Upper lobe of left lung (tissue), 6 donors: ENCODE measurements at places on chromosomes 7 and 10.

GRCh38 chr10:8033812-8034465 is 20.5 kb upstream of the GATA3 start:
- peaks cover 3% of the 10 kb centered on the region for H3K27me3 ChIP-seq
- DNase-seq = peak; percentile 78
- peaks cover 18% of the 10 kb centered on the region for H3K4me1 ChIP-seq

DNA sequence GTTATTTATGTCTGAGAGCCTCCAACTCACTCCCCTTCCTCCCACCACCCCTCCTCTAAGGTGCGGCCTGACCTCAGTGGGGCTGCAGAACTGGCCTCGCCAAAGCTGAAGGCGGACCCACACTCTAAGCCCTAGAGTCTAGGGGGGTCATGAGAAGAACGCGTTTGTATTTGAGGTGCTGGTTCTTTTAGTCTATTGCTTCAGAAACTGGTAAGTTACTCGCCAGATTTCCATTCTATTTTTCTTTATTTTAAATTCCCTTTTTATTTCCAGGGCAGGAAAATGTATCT is 357.5 kb downstream of the DNAJB6 start:
- H3K4me1 ChIP-seq = peaks cover 17% of the 10 kb centered on the region
- no peak overlapping the region for H3K27ac ChIP-seq

DNA sequence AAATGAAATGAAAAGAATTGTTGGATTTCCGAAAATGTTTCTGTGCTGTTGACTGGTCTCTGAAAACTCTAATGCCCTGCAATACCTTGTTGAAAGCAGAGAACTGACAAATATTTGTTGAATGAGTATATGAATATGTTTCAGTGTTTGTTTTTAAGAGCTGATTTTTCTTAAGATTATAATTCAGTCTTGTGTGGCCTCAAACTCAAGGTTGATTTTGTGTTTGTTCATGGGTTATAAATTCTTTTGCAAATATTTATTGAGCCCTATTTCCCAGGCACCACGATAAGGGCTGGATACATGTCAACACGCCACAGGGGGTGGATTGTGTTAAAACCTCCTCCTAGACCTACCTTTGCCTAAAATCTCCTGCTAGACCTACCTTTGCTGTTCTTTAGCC is 203.9 kb upstream of the PLPP4 start:
- H3K27ac ChIP-seq = no peak overlapping the region
- H3K4me1 ChIP-seq = no peaks in the 10 kb centered on the region
- H3K36me3 ChIP-seq = no peaks in the 10 kb centered on the region
- no peak for DNase-seq

- no peak overlapping the region for H3K4me3 ChIP-seq
- DNase-seq = no peak
- peaks cover 6% of the 10 kb centered on the region for H3K4me1 ChIP-seq
- peaks cover 62% of the 10 kb centered on the region for H3K36me3 ChIP-seq
- H3K27me3 ChIP-seq = no peaks in the 10 kb centered on the region
- no peak overlapping the region for H3K27ac ChIP-seq
Observed at GRCh38 chr10:96560966-96561887, 25.6 kb downstream of the TM9SF3 start.

DNA sequence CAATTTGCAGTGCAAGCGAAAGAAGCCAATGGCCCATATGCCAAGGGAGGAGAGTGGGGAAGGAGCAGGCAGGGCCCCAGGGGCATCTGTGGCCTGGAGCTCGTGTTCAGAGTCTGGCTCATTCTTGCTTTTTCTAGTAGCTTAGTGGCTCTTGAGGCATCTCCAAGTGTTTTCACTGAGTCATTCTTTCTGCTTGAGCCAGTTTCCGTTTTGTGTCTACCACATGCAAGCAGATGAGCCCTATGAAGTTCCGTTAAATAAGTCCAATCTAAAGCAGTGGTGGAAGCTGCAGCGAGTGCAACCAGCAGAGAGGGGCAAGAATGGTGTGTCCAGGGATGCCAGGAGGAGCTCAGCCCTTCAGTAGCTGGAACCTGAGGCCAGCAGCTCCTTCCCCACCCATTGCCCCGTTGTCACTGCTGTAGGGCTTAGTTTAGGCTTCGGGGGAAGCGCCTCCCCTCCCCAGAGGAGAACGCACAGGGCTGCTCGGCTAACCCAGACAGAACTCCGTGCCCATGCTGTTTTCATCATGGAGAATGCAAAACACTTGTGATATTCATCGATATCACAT is 57.4 kb upstream of the EBF3 start:
- no peak overlapping the region for H3K27ac ChIP-seq
- H3K36me3 ChIP-seq = no peaks in the 10 kb centered on the region
- peak; percentile 13 for DNase-seq
